ENCODE measurements at places on chromosomes 6 and 20.
A peak's percentile ranks its signal among the peaks of the same experiment; 100 is the strongest.

DNA sequence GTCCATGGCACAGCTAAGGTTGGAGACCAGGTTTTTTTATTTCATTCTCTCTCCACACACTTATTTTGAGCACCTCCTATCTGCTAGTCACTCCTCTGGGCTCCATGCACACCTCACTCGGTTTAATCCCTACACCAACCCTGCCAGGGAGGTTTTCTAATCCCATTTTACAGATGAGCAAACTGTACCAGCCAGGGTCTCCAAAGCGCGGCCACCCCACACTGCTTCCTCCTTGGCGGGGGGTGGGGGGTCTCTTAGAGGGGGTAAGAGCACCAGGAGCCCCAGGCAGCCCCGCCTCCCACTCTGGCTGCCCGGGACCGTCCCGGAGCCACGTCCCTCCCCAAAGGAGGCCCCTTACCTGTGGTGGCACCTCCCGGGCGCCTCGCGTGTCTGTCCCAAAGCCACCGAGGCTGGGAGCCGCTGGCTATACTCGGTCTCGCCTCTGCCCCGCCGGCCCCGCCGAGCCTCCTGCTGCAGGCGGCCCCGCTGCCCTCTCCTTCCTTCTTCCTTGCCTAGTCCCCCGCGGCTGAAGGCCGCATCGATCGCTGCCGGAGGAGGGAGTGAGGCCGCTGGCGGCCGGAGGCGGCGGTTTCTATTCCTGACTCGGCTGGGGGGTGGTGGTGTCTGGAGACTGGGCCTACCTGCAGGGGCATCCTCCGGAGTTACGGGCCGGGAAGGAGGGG is at the start of gene KCNS1:
Gene KCNS1 (minus strand): TSS at position 565 of the 683 bp plus-strand sequence. CDS start 1,891 bp downstream, outside the sequence.
- no peak for DNase-seq

DNA sequence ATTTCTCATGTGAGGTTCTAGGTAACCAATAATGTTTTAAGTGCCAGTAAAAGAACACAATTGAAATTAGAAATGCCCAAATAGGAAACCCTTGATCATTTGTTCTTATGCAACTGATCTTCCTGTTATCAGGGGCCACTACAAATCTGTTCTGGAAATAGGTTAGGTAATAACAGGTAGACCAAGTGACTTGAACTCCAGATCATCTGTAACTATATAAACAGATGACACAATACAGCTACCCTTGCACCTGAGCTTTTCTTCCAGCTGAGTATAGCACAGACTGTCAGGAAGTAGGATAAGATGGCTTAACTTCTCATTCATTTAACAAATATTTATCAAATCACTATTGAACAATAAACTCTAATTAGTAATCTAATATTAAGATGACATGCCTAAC is 52.5 kb downstream of the MAN1A1 start:
- no peak for DNase-seq

- DNase-seq, result peak; percentile 90
These were observed 20.8 kb downstream of the C20orf203 start for GRCh38 chr20:32652739-32653526.

DNA sequence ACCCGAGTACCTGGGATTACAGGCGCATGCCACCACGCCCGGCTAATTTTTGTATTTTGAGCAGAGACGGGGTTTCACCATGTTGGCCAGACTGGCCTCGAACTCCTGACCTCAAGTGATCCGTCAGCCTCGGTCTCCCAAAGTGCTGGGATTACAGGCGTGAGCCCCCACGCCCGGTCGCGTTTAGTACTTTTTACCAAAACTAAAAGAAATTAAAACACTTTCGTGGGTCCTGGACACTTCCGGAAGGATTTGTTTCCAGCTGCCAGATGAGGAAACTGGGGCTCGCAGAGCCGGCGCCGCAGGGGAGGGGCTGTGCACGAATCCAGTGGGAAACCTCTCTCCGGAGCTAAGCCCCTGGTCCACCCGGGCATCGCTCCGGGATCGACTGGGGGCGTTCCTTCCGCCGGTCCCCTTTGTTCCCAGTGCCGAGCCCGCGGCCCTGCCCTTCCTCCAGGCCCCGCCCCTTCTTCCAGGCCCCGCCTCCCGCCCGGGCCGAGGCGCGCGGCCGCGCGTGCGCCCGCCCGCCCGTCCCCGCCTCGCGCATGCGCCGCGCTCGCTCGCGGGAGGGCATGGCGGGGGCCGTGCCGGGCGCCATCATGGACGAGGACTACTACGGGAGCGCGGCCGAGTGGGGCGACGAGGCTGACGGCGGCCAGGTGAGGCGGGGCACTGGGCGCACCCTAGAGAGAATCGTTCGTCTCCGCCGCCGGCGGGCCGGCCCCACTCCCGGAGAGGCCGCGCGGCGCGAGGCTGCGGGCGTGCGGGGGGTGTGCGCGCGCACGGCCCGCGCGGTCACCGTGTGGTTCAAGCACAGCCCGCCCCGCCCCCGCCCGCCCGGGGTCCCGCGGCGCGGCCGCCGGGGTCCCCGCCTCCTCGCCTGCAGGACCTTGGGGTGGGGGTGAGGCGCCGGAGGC is at the start of gene NELFCD:
Gene NELFCD (plus strand): TSS at position 546 of the 917 bp plus-strand sequence. CDS start 54 bp downstream, at position 600.
- peak; percentile 92 for DNase-seq

Data from activated CD4-positive, CD25-positive, alpha-beta regulatory T cell treated with anti-CD3 and anti-CD28 coated beads, Interleukin-2, amount 50 U/mL, for 72 hours (primary cell).